ENCODE measurements at places on chromosomes 3 and 15. TPM values are rescaled to one million over a fixed set of nuclear protein-coding genes. Genes with fewer than 3 reads are reported as not detected.

LRTM1 gene
- not detected for total RNA-seq

DNA sequence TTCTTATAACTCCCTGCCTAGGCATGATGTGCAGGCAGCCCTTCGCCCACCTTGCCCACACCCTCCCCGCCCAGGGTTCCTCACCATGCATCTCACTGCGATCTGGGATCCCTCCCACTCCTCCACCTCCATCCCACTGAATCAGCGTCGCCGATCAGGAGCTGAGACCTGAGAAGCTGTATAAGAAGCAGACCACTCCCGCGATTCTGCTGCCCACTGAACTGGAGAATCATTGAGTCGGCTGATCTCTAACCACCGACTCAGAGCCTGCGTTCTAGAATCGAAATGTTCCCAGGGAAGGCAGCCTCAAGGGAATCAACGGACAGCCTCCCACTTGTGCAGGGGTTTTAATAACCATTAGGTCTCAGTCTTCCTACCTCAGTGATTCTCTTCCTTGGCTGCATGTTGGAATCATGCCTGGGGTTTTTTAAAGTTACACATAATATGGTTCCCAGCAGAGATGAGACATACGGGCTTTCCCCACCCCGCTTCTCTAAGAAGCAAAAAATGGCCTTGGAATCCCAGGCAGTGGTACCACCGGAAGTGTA is 60.2 kb downstream of the TMEM44 start:
- H3K4me1 ChIP-seq: peaks cover 28% of the 10 kb centered on the region
- no peaks in the 10 kb centered on the region for H3K36me3 ChIP-seq
- no peak overlapping the region for H3K4me3 ChIP-seq
- DNase-seq: no peak

- H3K36me3 ChIP-seq: peaks cover 25% of the 10 kb centered on the region
- no peak for DNase-seq
- no peaks in the 10 kb centered on the region for H3K27me3 ChIP-seq
- peaks cover 64% of the 10 kb centered on the region for H3K4me1 ChIP-seq
- peak overlapping the region; percentile 94 for H3K4me3 ChIP-seq
- peak overlapping the region; percentile 99 for H3K27ac ChIP-seq
Observed at GRCh38 chr3:134371542-134372324, 2.5 kb downstream of the AMOTL2 start.

DNA sequence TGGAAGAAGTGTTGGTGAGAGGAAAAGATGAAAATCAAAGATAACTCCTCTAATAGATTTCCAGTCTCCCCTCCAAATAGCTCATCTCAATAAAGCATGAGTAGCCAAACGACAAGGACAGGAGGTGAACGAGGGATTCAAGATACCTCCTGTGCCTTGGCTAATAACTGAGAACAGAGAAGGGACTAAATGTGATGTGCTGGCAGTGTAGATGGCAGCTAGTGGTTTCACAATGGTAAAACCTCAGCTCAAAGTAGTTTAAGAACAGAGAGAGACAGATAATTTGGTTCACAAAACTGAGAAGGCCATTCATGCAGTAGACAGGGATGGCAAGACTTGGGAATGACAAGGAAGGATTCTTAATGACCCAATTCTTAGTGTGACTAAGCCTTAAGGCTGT is 292.6 kb downstream of the EFHB start:
- H3K4me3 ChIP-seq: no peak overlapping the region
- no peaks in the 10 kb centered on the region for H3K27me3 ChIP-seq
- no peak overlapping the region for H3K27ac ChIP-seq
- no peak for DNase-seq
- H3K36me3 ChIP-seq: no peaks in the 10 kb centered on the region
- no peaks in the 10 kb centered on the region for H3K4me1 ChIP-seq

DNA sequence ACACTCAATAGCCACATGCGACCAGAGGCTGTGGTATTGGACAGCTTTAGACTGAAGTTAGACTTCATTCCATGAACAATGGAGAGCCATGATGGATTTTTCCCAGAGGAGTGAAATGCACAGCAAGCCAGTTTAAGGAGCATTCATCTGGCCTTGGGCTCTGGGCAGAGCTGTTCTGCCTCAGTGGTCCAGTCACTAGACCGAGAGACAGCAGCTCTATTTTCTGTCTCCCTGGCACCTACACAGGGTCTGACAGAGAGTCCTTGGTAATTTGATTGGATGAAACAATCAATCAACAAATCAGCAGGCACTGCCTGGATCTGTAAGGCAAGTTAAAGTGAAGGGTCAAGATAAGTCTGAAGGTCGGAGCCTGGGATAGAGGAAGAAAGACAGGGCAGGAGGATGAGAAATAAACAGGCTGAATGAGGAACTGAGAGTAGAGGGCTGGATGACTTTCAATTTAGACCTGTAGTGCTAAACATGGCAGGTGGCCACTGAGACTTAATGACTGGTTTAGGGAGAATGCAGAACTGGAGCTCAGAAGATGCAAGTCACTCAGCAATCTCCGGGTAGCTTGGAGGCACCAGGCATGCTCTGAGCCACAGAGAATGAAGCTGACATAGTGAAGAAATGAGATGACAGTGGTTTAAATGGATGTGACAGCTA is 98.5 kb upstream of the SLC25A36 start:
- no peak overlapping the region for H3K4me3 ChIP-seq
- H3K4me1 ChIP-seq: no peaks in the 10 kb centered on the region
- no peak overlapping the region for H3K27ac ChIP-seq
- no peak for DNase-seq
- no peaks in the 10 kb centered on the region for H3K36me3 ChIP-seq

GRCh38 chr3:196650740-196651311 is 11.3 kb downstream of the NRROS start:
- H3K4me3 ChIP-seq: no peak overlapping the region
- peaks cover 5% of the 10 kb centered on the region for H3K4me1 ChIP-seq
- no peaks in the 10 kb centered on the region for H3K36me3 ChIP-seq
- H3K27ac ChIP-seq: no peak overlapping the region

DNA sequence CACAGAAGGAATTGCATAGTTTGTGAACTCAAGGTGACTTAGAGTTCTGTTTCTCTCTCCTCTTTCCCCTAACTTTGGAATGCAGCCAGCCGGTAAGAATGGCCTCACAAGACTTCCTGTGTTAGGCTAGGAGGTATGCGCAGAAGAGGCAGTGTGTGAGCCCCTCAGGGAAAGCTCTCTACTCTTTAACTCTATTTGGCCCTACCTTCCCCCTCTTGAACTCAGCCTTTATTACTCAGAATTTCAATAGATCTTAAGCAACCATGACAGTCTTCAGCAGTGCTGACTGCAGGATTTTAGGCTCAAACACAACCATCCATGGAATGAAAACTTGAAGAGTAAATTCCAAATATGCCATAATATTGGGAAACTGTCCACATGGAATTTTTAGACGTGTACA is 209.5 kb downstream of the DTWD1 start:
- no peaks in the 10 kb centered on the region for H3K36me3 ChIP-seq
- H3K4me1 ChIP-seq: peaks cover 50% of the 10 kb centered on the region
- H3K4me3 ChIP-seq: no peak overlapping the region
- no peaks in the 10 kb centered on the region for H3K27me3 ChIP-seq
